ENCODE measurements at places on chromosomes 6 and 20.

GRCh38 chr6:2247664-2248063, 2.3 kb upstream of the GMDS start:
- DNase-seq, result no peak

GRCh38 chr20:56730003-56730402, 100.9 kb downstream of the TFAP2C start:
- no peak for DNase-seq

GRCh38 chr20:59123678-59124255, 39.9 kb upstream of the ZNF831 start:
- no peak for DNase-seq

- DNase-seq, result no peak
These were observed 815.7 kb downstream of the QKI start for GRCh38 chr6:164230259-164230658.

GRCh38 chr6:52537001-52537753, 39.7 kb downstream of the TRAM2 start:
- DNase-seq, result no peak

GRCh38 chr6:113854531-113855499, 2.3 kb upstream of the MARCKS start:
- DNase-seq, result no peak

DNA sequence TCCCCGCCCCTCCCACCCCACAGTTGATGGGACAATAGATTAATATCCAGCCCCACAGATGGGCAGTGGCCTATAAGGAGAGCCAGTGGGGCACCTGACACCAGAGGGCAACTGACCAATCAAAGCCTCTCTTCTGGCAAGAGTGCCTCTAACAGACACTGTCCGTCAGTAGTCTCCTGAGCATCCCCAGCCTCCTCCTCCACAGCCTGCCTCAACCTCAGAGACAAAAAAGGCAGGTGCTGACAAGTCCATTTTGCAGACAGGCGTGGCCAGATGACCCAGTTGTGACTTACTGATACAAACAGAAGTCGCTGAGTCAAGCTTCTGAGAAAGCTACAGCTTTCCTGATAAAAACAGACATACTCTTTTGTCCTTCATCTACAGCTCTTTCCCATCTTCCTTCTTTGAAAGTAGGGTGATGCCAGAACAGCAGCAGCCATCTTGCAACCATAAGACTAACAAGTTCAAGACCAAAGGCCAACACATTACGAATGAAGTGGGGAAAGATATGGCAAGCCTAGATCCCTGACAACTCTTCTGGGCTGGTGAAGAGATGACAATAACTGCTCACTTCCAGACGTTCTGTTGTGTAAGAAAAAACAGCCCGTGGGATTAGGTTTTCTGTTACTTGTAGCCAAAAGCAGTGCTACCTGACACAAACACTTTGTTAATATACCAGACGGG, 12.3 kb downstream of the PPIL1 start:
- no peak for DNase-seq

DNA sequence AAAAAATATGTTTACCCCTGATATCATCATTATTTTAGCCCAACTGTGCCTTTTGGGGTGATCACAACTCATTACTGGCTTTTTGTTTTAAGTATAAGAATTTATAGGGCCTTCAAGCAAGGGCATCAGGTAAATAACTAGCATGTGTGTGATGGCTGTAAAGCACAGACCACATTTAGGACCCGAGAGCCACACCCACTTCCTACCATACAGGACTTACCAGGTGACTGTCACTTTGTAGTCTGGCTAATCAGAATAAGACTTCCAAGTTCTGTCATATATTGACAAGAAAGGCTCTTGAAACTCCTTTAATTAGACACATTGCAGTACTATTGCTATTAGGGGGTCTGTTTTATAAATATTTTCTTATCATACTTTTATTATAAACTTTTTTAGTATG, 31.1 kb downstream of the TMEM242 start:
- no peak for DNase-seq

- DNase-seq, result no peak
These were observed 9.3 kb downstream of the NTSR1 start for GRCh38 chr20:62717933-62718332.

DNA sequence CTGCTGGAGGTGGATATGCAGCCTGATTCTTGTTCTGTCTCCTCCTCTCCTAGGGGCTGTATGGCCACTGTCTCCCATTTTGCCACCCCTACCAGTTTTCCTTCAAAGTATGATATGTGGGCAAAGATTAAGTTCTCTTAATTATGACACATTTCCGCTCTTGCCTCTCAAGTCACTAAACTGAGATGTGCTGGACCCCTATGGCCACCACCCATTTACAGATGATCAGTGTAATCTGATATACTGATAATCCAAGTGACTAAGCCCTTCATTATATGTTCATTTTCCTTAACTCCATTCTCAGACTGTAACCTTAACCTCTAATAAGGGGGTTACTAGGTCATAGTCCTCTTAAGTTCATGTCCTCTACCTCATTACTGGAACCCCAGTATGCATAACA, 711 bp upstream of the C20orf141 start:
- DNase-seq, result no peak

GRCh38 chr20:20272686-20273085, 95.2 kb upstream of the INSM1 start:
- no peak for DNase-seq

DNA sequence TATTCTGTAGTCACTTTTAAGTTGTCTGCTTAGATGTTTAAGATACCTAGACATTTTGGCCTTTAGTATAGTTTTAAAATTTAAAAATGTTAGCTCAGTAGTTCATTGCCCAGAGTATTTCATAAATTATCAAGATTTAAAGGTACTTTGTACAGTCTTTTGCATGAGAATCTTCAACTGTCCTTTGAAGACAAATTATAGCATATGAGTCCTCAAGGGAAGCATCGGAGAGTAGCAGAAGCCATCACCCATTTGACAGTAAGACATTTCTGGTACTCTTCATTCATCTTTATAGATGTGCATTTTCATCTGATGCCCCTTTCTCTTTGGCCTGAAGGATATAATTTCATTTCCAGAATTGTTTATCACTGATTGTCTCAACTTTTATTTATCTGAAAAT, 89.5 kb downstream of the NCOA3 start:
- no peak for DNase-seq

DNA sequence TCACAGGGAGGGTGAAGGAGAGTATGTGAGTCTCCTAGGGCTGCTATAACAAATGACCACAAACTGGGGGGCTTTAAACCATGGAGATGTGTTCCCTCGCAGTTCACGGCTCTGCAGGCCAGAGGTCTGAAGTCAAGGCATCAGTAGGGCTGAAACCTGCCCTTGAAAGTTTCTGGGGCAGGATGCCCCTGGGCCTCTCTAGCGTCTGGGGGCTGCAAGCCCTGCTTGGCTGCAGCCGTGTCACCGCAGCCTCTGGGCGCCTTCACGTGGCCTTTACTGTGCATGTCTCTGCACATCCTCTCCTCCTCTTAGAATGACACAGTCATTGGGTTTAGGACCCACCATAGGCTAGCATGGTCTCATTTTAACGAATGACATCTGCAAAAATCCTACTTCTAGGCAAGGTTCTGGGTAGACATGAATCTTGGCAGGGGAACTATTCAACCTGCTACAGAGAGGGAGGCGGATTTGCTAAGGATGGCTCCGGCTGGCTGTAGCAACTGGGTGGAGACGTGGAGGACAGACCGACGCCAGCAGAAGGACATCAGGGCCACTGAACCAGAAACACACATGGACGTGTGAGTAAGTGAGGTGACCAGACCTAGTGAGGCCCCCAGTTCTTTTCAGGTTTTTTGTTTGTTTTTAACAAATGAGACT, 58.6 kb downstream of the PHACTR3 start:
- no peak for DNase-seq

DNA sequence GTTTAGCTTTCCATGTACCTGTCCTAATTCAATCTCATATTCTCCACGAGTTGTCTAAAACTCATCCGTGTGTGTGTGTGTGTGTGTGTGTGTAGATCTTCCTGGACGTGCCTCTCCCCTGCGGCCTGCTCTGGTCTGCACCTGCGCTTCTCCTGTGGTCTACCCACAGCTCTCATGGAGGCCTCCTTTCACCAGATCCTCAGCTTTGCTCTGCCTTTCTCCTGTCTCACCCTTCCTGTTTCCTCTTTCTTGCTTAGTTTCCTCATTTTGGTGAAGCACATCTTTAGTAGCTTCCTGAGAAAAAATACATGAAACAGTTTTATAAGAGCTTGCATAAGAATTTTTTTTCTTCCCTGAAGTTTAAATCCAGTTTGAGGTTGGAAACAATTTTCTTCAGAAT, 18.1 kb downstream of the SLX4IP start:
- no peak for DNase-seq

DNA sequence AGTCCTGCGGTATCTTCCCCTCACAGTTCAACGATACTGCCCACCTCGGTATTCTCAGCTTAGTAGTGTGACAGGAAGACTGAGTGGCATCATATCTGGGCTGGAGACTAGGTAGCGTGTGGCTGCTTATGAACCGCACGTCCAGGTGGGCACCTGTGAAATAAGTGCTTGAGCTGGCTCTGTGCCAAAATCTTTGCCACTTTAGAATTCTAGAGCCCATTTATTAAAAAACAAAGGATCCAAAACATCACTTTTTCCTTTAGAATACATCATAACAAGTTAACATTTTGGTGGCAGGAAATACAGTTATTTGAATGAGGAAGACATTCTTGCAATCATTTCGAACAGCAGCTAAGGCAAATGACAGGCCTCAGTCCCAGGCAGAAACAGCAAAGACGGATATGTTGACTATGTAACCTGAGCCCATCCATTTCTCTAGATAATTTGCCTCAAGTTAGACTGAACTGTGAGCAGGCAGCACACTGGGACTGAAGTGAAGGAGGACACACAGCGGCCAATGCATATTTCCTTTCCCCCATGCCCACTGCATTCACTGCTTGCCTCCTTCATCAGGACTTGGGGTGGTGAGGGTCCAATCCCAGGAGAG, 136.6 kb downstream of the GMDS start:
- no peak for DNase-seq

GRCh38 chr6:149990661-149991471, 27.1 kb downstream of the ULBP1 start:
- DNase-seq, result no peak

DNA sequence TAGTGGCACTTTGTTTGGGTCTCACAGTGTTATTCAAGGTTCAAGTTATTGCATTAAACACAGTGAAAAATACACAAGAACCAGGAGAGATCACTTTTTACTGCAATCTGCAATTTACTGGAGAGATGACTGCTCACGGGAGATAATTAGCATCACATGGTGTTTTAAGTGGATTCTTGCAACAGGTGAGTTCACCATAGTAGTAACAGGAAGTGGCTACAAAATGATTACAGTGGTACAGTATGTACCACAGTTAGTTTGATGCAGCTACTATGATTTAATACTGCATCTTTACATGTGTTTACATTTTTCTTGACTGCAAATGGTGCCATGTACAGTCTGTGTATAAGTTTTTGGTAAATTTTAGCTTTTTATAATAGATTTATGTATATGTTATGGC, 96.5 kb upstream of the SCP2D1 start:
- no peak for DNase-seq

DNA sequence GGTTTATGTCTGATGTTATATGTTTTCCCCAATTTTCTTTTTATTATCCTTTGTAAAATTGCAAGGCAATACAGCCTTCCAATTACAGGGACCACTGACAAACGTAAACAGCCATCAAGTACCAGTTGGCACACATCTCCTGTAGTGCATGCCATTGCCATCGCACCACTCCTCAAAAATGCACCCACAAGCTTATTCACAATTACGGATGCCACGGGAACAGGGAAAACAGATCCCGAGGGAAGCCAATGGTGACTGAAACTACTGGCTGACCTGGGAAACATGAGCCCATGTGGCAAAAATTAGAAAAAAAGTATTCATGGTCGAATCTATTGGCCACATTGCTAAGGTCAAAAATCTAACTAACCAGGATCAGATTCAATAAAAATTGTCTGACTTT, 395.2 kb downstream of the PAX1 start:
- DNase-seq, result no peak

DNA sequence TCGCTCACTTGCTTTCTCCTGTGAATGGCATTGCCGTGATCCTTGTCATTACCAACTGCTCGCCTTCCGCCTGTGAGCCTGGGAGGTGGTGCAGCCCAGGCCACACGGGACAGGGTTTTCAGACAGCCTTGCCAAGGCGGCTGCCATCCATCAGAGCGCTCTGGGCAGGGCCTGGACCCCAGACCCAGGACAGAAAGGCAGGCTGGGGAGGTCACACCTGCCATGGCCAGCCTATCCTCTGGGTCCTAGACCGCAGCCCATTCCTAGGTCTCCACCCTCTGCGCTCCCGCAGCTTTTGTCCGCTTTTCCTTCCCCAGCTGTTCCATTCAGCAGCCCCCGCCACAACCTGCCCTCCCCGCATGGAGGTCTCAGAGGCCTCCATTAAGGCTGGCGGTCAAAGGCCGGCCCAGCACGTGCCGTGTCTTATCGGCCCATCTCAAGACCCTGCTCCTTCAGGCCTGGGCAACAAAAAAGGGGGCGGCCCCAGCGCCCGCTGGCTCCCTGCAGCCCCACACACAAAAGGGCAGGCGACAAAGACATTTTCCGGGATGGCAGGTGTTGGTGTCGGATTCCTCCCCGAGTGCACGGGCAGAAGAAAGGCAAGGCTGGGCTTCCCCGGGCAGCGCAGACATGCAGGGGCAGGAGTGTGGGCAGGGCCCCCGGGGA, 28.1 kb downstream of the INSM1 start:
- no peak for DNase-seq

GRCh38 chr20:1934721-1935573, 39.7 kb downstream of the SIRPA start:
- DNase-seq, result no peak

- DNase-seq, result no peak
These were observed 153.7 kb upstream of the SNX9 start for GRCh38 chr6:157669323-157669722.

- no peak for DNase-seq
These were observed 84.2 kb upstream of the RGS17 start for GRCh38 chr6:153215242-153215641.

DNA sequence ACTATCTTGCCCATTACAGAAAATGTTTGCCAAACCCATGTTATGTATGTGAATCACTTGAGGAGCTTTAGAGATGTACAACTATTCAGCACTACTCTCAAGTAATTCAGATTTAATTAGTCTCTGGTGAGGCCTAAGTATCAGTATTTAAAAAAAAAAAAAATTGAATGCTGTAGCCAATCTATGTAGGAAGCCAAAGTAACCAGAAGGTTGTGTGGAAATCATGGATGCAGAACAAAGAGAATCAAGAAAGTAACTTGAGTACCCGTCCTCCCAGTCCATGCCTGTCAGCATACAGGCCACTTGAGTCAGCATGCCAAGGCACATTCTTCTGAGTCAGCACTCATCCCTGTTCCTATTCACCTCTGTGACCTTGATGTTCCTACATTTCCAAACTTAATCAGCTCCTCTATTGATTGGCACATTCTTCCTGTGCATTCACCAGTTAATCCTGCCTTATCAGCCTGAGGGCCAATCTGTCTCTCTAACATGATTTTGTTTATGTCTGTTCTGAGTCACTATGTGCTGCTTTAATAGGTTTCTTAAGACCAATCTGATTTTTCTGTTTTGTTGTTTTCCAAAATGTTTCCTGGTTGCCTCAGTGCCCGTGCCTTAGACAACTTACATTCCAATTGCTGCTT, 165.6 kb downstream of the KCNQ5 start:
- DNase-seq, result no peak

GRCh38 chr6:110097443-110097842, 82.0 kb downstream of the WASF1 start:
- no peak for DNase-seq

- no peak for DNase-seq
These were observed 114.5 kb downstream of the TCP11 start for GRCh38 chr6:35026434-35027222.

- DNase-seq, result no peak
These were observed 70.9 kb upstream of the PLEKHG1 start for GRCh38 chr6:150528648-150529285.
